ENCODE measurements at places on chromosomes 4 and X.

- DNase-seq: no peak
Observed at GRCh38 chr4:21991050-21991449, 42.5 kb upstream of the KCNIP4 start.

GRCh38 chrX:46165411-46165810 is 379.8 kb downstream of the ZNF674 start:
- DNase-seq: no peak

DNA sequence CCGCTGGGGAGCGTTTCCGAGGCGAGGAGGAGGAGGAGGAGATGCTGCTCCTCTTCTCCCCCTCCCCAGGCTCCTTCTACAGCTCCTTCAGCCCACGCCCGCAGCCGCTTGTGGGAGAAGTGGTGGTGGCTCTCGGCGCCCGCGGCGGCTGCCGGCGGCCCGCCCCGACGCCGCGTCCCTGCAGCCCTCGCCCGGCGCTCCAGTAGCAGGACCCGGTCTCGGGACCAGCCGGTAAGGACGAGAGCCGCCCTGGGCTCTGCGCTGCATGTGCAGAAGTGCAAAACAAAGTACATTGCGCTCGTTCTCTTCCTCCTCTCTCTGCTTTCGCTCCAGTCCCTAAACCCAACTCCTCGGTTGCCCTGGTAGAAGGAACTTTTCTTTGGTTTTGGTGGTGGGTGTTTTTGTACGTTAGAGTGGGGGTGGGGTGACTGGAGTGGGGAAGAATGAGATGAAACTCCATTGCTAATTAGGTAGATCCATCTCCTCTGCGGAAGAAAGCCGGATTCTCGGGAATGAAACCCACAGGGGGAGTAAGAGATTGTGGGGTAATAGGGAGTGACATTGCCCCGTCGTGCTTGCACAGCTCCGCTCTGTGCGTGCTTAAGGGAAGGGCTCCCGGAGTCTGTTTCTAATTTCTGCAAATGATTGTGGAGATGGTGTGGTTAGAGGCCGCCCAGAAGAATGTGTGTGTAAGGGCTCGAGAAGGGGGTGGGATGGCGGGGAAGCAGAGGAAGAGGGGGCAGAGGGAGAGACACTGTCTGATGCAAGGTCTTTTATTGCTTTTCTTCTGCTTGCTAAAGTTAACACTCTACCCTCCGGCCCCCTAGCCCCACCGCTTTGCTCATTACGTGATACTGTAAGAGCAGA is 677 bp downstream of the PTPN13 start:
- no peak for DNase-seq

DNA sequence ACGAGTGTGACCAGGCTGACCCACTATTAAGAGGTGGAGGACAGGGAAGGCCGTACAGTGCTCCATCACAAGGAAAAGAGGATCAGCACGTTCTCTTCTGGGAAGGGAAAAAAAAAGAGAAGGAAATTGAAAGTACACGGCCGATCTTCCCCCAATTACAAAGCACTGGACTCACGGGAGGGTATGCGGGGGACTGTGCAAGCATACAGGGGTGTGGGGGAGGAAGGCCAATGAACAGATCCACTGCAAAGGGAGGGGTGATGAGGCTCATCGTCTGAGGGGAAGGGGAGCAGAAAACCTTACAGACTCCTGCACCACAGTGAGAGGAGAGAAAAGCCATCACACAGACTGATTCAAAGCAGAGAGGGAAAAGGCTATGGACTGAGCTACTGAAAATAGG is 1.1 kb downstream of the ELK1 start:
- DNase-seq: no peak

- no peak for DNase-seq
Observed at GRCh38 chr4:6608758-6609414, 31.6 kb upstream of the MRFAP1 start.
